Activated naive CD8-positive, alpha-beta T cell treated with anti-CD3 and anti-CD28 coated beads for 36 hours (primary cell): ENCODE measurements at places on chromosomes 2 and 18.
A peak's percentile ranks its signal among the peaks of the same experiment; 100 is the strongest.

DNA sequence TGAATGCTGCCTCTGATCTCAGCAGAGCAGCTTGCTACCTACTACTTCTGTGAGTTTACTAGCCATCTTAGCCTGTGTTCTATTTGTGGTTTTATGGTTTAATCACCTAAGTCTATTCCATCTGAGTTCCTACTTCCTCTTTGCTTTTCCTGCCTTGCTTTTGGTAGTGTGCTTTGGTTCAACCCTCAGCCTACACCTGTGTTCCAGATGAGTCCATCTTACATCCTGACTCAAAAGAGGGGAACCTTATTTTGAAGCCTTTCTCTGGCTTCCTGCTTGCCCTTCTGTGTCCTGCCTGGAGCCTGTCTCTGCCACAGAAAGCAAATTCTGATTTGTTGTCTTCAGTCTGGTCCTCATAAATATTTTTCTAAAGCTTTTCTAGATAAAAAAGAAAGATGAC lies 530.3 kb upstream of the MEX3C start:
- no peak for DNase-seq

DNA sequence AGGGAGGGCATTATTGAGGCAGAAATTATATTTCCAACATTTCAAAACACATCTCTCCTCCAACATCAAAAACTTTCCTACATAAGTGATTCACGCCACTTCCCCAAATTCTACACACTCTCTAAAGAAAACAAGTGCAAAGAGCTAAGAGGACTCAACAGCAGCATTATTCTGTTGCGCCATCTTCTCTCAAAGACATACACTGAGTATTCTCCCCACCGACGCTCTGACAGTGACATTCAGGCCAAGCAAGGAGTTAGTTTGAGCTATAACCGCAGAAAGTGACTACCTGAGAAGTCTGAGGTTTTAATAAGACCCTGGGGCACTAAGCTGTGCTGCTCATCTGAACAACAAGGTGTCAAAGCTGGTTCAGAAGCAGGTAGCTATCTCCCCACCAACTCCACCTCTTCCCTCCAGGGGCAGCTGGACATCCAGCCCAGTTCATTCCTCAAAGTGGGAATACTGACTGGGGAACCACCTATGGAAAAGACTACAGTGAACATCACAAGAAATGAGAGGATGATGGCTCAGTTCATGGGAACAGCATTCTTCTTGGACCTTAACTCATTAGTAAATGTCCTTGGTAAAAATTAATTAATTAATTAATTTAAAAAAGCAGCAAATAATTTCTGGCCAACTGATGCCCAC lies 309.5 kb upstream of the CCDC68 start:
- no peak for DNase-seq

- no peak for DNase-seq
Measured at GRCh38 chr2:43576981-43577892, 18.6 kb downstream of the THADA start.

- no peak for DNase-seq
Measured at GRCh38 chr18:68148863-68149262, 566.0 kb downstream of the TMX3 start.

- DNase-seq, result no peak
Measured at GRCh38 chr2:52955079-52955478, 812.5 kb upstream of the CHAC2 start.

DNA sequence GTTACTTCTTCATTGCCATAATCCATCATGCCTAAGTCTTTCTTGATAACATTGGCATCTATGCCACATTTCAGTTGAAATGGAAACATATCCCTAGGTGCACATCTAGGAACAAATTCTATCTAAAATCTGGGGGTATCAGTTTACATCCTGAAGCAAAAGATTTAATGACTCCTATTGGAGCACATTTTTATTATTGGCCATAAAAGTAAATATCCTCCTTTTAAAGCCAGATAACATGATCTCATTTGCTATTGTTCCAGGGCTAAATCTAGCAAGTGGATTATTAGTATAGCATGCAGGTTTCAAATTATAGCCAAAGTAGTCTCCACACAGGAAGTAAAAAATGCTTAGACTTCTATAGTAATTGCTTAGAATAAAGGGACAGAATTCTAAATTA lies 193.2 kb downstream of the CDH2 start:
- no peak for DNase-seq

- no peak for DNase-seq
Measured at GRCh38 chr2:211159972-211160371, 603.6 kb downstream of the CPS1 start.

DNA sequence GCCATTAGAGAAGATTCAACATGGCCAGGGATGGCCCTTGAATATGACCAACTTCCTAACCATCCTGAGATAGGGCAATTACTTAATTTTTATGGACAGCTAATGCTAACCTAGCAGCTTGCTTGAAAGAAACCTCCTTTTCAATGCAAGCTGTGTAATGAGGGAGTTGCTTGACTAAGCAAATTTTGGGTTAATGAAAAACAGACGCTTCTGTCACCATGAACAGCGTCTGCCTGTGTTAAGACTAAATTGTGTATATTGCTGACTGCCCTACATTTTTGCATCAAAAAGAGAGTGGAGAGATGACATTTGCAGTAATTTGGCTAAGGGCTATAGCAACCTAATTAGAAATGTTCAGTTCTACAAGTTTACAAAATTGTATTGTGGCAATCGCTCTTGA lies 319.2 kb upstream of the LRATD1 start:
- DNase-seq, result no peak

GRCh38 chr2:219871351-219871750 lies 243.9 kb downstream of the SLC4A3 start:
- no peak for DNase-seq

- no peak for DNase-seq
Measured at GRCh38 chr2:30541680-30542079, 94.6 kb downstream of the LCLAT1 start.

GRCh38 chr2:100819370-100820272 lies at the start of gene NPAS2:
NPAS2 (plus strand) TSS chr2:100820139; CDS start chr2:100904755, 84,616 bp downstream.
- peak; percentile 25 for DNase-seq

DNA sequence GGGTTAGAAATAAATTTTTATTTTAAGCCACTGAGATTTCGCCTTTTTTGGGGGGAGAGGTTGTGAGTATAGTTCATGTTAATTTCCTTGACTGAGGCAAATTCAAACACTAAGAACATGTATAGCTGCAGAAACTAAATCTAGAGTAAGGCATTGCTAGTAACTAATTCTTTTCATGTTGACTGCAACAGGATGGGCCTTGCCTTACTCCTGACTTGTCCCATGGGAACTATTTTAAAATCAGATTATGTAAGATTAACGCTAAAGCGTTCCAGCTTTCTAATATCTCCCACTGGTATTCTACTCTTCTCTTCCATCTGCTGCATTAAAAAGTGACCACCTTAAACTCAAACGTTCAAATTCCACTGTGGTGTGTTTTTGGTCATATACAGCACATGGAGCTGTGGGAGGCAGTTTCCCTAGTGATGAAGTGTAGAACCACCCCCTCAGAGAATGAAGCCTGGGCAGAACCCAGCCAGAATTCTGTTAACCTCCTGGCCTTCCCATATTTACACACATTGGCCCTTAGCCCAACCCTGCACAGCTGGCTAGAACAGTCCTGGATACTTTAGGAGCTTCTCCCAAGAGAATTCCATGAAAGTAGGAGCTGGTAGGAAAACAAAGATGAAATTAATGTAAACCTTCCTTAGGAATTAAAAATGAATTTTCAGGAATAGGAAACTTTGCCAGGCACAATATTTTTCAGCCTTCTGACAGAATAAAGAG lies 687.8 kb downstream of the SLC4A3 start:
- no peak for DNase-seq

GRCh38 chr18:32803568-32803967 lies 30.7 kb upstream of the KLHL14 start:
- no peak for DNase-seq
